ENCODE measurements at places on chromosomes 16 and 17.

DNA sequence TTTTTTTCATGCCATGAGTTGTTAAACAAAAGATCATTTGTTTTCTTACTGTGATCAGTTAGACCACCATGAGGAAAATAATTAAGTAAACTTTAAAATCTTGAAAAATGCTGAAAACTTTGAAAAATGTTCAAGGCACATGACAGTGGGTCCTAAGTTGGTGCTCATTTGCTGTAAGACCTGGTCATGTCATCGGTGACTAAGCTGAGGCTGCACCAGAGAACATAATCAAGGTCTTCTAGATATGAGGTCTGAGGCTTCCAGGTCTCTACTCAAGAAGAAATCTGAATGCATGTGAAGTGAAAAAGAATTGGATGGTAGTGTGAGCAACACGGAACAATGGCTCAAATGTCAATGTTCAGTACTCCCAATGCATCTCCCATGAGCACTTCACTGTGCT is 87.6 kb downstream of the CFDP1 start:
- no peak for DNase-seq

DNA sequence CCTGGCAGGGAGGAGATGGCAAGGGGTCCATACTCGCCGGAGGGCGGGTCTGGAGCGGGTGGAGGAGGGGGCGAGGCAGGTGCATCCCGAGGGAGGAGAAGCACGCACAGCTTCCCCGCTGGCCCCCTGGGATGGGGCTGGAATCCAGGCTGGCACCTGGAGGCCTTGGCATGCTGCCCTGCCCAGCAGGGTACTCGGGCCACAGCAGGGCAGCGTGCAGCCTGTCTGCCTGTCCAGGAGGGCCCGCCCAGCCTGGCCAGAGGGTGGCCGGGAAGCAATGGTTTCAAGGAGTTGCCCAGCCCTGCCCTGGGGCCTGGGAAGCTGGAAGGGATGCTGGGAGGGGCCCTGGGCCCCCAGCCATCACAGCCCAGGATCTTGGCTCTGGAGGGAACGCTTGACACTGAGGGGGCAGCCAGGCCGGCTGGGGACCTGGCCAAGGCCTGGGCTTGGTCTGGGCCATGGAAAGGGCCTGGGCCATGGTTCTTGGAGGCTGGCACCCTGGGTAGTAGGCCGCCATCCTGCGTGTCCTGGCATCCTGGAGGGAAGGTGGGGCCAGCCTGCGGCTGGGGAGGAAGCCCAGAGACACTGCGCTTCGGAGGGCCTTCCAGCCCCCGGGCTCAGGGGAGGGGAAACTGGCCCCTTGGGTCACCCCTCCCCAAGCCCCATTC is 1.1 kb downstream of the GLIS2 start:
- no peak for DNase-seq

DNA sequence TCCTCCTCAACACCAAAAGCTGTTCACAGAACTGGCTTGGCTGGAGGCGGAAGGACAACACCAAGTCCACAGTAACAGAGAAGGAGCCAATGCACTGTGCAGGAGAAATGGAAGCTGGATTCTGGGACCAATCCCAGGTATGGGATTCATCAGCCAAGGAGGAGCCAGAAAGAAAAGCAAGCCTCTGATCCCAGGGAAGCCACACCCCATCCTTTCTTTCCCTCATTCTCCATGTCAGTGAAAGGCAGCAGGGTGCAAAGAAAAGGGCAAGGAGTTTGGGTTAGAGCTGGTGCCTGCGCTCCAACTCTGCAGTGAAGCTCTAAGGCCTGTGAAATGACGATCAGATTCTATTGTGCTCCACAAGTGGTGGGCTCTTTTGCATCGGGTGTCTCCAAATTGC is 11.0 kb downstream of the DCAKD start:
- DNase-seq = no peak

GRCh38 chr16:50400967-50401348 is 32.2 kb upstream of the BRD7 start:
- DNase-seq = no peak

GRCh38 chr17:51935477-51935876 is 223.0 kb downstream of the CA10 start:
- no peak for DNase-seq

DNA sequence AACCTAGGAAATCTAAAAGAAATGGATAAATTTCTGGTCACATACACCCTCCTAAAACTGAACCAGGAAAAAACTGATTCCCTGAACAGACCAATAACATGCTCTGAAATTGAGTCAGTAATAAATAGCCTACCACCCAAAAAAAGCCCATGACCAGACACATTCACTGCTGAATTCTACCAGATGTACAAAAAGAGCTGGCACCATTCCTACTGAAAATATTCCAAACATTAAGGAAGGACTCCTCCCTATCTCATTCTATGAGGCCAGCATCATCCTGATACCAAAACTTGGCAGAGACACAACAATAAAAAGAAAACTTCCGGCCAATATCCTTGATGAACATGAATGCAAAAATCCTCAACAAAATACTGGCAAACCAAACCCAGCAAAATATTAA is 52.9 kb downstream of the TTC19 start:
- DNase-seq = no peak

- DNase-seq = peak; percentile 68
Observed at GRCh38 chr17:47840742-47841487, at the start of gene SCRN2. Gene SCRN2 (minus strand): TSS chr17:47841273. CDS start chr17:47840843, 430 bp downstream.

GRCh38 chr16:69329369-69330285 is 761 bp downstream of the PDF start:
- DNase-seq = peak; percentile 7

- DNase-seq = no peak
Observed at GRCh38 chr16:66731101-66731500, 20.3 kb downstream of the DYNC1LI2 start.

DNA sequence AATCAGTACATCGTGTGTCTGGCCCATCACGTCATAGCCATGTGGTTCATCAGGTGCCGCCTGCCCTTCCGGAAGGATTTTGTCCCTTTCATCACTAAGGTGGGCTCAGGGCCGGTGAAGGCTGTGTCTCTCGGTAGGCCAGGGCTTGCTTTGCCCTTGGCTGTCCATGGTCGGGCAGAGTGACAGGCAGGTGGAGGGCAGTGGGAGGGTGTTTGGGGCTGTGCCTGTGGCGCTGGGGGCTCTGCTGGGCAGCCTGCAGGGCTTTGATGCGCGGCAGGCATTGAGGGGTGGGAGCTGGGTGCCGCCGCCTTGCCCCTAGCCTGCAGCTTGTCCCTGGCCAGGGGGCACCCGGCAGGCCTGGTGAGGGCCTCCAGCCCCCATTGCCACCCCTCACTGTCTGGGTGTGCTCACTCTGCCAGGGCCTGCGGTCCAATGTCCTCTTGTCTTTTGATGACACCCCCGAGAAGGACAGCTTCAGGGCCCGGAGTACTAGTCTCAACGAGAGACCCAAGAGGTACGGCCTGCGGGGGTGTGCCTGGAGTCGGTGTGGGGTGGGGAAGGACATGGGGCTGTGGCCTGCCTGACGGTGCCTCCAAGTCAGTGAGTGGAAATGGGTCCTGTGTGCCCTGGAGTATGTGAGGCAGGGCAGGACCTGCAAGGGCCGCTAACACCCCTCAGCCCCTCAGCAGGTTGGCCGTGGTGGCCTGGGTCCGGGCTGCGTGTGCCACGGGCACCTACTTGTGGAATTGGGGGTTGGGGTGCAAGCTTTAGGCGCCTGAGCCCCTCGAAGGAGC is 28.5 kb downstream of the TSC2 start:
- DNase-seq = no peak

GRCh38 chr16:51163894-51164566 is 13.0 kb upstream of the SALL1 start:
- no peak for DNase-seq

DNA sequence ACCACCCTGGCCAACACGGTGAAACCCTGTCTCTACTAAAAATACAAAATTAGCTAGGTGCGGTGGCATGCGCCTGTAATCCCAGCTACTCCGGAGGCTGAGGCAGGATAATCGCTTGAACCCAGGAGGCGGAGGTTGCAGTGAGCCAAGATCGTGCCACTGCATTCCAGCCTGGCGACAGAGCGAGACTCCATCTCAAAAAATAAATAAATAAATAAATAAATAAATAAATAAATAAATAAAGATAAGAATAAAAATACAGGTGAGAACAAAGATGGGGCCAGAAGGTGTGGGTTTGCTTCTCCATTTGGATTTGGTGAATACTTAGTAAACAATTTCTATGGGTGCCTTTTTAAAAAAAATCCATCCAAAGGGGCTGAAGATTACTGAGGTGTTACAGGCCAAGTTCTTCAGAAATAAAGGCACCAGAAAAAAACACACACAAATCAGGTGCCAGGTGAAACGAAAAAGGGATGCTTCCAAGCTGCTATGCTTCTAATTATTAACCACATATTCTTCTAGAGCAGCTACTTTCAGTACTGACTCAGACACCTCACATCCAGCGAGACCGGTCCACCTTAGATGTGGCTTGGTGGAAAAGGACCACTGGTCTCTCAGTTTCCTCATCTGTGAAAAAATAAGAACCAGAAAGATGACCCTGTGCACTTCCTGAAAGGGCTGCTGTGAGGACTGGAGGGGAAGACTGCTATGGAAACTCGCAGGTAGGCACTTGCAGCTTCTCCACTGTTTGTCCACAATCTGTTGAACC is 9.2 kb downstream of the GLYR1 start:
- no peak for DNase-seq

- no peak for DNase-seq
Observed at GRCh38 chr17:79039171-79039570, 15.2 kb downstream of the C1QTNF1 start.

DNA sequence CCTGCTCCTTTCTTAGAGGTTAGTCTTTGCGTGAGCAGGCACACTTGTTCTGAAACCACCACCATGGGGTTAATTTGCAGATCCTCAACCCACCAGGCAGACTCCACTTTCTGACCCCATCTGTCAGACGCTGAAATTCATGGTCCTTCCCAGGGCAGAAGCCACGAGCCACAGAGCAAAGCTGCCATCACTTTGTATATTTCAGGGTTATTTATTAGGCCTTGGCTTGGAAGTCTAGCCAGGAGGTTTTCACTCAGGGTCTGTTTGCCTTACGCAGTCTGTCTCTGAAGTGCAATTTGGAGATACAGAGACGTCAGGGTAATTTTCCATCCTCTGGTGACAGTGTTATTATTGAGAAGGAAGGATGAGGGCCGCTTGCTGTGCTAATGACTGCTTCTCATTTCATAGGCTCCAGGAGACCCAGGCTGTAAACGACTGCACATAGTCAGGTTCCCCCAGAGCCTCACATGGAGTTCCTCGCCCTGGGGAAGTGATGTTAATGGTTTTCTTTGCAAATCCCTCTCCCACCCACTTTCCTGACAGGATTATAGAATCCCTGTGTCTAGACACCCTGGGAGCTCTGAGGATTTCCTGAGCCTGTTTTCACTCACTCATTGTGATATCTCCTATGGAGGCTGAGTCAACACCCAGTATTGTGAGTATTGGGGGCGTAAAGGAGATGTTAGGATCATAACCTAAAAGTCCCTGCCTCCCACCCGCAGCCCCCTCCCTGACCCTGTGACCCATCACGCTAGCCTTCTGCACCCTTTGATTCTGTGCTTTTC is 269.0 kb downstream of the ABCC12 start:
- no peak for DNase-seq

DNA sequence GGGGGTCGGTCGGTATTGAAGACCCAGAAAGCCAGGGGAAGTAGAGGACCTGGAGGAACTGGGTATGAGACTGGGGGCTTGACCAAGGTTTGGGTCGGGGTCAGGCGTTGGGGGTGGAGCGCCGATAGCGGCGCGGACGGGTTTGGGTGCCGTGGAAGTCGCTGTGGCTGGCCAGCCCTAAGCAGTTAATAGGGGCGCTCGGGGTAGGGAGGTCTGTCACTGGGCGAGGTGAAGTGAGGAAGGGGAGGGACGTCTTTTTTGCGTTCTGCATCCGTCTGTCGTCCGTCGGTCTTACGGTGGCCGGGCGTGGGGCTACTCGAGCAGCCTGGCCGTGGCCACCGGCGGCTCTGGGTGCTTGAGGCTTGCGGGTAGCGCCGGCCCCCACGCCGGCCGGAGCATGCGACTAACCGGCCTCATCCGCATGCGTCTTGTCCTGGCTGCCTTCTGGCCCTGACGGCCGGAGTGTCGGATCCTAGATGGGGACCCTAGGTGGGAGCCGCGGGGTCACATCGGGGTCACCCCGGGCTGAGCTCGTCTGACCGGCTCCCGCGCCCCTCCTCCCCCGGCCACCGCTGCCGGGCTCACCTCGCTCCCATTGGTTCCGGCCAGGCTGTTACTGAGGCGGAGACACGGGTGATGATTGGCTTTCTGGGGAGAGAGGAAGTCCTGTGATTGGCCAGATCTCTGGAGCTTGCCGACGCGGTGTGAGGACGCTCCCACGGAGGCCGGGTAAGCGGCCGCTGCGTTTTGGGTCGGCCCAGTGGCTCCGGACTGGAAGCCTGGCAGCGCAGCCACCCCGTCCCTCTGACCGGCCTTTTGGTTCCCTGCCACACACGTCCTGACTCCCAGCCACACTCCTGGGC is 10.3 kb upstream of the TMEM88 start:
- peak; percentile 88 for DNase-seq

DNA sequence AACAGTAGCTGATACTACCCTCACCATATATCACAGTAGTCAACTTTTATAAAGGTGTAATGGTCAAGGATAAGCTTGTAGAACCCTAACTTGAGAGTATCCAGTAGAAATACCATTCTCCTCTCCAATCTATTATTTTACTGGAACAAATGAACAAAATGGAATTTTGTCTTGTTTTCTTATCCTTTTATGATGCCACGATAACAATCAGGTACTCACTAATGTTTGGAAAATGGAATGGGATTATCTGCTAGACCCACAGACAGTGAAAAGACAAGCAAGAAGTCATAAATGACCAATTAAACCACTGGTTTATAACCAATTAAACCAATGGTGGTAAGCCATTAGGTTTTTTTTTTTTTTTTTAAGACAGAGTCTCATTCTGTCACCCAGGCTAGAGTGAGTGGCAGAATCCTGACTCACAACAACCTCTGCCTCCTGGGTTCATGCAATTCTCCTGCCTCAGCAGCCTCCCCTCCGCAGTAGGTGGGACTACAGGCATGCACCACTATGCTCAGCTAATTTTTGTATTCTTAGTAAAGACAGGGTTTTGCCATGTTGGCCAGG is 10.4 kb downstream of the GPATCH8 start:
- no peak for DNase-seq

DNA sequence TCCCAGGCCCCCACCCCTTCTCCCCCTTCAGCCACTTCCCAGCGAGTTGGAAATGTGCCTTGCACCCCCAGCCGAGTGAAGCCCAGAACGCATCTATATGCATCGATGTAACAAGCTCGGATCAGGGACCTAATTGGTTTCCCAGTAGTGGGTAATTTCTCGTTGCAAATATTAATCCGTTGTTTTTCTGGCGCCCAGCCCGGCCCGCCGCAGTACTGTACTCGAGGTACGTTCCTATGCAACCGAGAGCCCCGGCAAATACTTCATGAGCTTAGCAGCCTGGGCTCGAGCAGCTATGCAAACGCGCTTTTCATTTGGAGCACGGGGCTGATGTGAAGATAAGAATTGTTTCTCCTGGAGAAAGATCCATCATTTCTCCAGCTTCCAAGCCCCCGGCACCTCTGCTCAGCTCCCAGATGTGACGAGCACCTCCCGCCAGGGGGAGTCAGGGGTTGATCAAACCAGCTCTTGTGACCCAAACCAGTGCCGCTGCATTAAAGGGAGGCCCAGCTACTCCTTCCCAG is 229.8 kb downstream of the KATNIP start:
- no peak for DNase-seq
